ENCODE measurements at places on chromosomes 7 and 10.

DNA sequence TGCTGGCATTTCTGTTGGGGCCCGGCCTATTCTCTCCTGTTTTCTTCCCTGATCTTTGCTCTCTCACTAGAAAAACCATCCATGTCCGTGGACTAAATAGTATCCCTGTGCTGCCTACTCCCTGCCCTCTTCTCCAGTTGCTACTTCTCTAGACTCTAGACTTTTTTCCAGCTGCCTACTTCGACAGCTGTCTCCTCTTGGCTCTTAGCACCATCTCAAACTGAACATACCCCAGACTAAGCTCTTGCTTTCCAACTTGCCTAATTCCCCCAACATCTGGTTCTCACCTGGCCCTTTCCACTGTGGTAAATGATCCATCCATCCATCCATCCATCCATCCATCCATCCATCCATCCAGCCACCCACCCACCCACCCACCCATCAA lies 19.5 kb downstream of the ADCYAP1R1 start:
- DNase-seq = peak; percentile 90

DNA sequence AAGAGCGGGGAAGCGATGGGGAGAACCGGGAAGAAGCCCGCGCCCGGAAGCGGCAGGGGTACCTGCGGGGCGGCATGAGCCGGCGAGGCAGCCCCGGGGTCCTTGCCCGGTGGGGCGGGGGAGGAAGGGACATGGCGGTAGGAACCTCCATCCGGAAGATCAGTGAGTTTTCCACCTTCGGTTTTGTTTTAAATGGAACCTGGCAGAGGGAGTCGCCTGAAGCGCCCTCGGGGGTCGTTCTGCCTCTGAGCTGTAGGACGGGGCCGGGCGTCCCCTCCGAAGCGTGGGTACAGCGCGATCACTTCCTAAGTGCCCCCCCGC lies 471 bp downstream of the PFKP start:
- no peak for DNase-seq

GRCh38 chr7:80589631-80590030 lies 48.8 kb upstream of the CD36 start:
- no peak for DNase-seq

DNA sequence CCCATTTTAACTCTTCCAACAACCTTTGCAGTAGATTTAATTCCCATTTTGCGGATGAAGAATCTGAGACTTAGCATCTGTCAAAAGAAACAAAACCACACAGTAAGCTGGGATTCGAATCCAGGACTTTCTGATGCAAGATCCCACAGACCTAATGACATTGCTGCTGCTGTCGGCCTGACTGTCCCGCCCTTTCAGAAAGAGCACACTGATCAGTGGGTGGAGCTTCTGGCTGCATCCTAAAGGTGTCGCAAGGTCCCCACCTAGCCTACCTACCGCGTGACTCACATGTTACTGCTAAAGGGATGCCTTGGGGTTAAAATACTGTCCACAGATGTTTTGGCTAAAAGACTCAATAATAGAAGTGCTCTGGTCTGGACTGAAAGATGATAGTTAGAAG lies 134.7 kb downstream of the EMX2 start:
- no peak for DNase-seq

GRCh38 chr7:135147899-135148721 lies at the start of gene TMEM140:
Gene TMEM140, plus strand, starts transcription at chr7:135148072. Its CDS starts 16,370 bp downstream, at chr7:135164442.
- no peak for DNase-seq

- peak; percentile 63 for DNase-seq
These were observed 120.6 kb downstream of the SAMD9 start for GRCh38 chr7:92997152-92997551.

DNA sequence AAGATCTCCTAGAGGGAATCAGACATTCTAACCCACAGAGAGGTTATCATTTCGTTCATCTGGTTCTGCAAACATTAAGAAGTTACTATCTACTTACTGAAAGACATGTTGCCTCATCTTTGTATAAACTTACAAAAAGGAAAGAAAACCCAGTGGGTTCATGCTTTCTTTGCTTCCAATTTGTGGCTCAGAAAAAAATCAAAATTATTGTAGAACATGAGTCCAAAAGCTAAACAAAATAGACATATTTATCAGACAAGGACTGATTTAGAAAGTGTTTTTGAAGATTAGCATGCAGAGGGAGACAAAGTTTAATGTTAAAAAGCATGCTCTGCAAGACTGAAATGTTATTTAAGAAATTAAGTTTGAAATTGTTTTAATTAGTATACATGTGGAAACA lies 123.1 kb downstream of the MBL2 start:
- DNase-seq = no peak

DNA sequence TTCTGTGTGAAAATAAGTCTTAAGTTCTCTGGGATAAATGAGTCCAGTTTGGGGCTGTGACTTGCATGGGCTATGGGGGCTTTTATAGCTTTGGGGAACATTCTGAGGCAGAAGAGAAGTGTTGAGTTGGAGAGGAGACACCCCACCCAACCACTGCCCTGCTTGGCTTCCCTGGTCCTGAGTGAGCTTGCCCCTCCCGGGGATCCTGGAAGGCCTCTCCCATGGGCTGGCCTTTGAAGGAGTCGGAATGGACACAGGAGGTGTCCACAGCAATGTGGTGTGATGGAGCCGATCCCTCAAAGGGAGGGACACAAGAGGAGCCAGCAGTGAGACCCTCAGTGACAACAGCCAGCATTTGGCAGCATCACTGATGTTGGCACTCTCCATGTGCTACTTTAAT lies 89.8 kb downstream of the GLRX3 start:
- DNase-seq = no peak

DNA sequence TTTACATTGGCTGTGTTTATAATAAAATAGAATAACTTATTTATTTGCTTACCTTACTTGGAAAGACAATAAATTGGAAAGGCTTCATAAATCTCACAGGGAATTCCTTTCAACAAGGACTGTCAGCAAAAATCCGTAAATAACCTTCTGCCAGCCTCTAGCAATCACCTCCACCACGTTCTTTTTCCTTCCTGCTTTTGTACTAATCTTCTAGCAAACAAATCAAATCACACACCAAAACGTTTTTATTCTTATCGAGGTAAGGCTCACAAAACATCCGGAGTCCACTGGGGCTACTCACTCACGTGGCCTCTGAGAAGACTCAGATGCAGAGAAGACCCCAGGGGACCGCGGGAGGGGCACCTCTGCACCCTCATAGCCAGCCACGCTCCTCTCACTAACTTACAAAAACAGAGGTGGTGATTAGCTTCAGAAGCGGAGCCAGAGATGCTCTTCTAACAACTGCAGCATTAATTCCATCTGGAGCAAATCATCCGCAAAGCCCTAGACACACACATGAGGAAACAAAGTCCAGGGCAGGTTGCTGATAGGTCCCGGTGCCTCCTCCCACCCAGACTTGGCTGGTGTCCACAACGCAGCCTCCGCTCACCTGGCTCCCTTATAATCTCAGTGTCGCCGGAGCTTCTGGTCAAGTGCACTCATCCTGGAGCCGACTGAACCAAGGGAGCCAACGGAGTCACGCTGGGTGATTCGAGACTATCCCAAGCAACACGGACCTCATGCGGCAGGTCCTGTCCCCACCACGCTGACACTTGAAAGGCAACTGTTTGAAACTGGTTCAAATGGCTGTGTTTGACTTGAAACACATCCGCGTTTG lies 22.5 kb downstream of the CTBP2 start:
- no peak for DNase-seq

DNA sequence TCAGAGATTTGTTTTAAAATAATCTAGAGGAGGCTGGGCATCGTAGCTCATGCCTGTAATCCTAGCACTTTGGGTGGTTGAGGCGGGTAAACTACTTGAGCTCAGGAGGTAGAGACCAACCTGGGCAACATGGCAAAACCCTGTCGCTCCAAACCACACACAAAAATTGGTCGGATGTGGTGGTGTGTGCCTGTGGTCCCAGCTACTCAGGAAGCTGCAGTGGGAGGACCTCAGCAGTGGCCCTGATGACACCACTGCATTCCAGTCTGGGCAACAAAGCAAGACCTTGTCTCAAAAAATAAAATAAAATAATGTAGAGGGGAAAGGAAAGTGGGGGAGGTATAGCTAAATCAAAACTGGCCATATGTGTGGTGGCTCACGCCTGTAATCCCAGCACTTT lies 13.9 kb upstream of the PPP3CB start:
- no peak for DNase-seq

- no peak for DNase-seq
These were observed 17.4 kb downstream of the POLL start for GRCh38 chr10:101570428-101571270.

GRCh38 chr10:66862687-66863258 lies 63.1 kb upstream of the LRRTM3 start:
- DNase-seq = no peak

DNA sequence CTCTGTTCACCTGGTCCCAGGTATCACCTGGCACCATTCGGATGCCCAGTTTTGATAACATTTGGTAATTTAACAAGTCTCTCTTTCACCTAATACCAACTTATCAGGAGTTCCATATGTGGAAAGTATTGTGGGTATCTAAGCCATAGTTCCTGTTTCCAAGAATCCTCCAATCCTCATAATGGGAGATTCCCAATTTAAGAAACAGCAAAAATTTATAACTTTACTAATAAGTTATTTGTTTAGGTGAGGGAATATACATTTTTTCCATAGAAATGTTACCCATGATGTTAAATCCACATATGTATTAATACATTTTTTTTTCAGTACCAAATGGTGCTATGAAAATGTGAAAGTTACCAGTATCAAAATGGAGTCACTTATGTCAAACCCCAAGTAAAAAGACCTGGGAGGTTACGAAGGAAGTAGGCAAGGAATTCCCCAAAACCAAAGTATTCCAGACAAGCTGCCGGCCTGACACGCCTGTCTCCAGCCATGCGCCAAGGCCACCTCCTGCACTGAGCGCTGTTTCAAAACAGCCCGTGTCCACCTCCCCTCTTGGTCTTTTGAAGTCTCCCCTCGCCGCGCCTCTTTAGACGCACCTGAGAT lies 44.8 kb downstream of the PRKCQ start:
- no peak for DNase-seq

DNA sequence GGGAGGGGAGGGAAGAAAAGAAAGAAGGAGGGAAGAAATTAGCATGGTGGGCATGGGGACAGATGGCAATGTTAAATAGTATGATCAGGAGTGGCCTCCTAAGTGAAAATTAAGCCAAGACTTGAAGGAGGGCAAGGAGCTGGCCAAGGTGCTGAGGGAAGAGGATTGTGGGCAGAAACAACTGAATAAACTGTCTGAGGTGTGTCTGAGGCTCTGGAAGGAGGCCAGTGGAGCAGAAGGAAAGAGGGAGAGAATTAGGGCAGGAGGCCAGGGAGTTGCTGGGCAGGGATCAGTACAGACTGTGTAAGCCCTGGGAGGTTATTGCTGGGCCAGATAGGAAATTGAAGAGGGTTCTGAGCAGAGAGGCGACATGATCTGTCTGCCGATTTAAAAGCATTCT lies 40.6 kb upstream of the VKORC1L1 start:
- DNase-seq = peak; percentile 18

DNA sequence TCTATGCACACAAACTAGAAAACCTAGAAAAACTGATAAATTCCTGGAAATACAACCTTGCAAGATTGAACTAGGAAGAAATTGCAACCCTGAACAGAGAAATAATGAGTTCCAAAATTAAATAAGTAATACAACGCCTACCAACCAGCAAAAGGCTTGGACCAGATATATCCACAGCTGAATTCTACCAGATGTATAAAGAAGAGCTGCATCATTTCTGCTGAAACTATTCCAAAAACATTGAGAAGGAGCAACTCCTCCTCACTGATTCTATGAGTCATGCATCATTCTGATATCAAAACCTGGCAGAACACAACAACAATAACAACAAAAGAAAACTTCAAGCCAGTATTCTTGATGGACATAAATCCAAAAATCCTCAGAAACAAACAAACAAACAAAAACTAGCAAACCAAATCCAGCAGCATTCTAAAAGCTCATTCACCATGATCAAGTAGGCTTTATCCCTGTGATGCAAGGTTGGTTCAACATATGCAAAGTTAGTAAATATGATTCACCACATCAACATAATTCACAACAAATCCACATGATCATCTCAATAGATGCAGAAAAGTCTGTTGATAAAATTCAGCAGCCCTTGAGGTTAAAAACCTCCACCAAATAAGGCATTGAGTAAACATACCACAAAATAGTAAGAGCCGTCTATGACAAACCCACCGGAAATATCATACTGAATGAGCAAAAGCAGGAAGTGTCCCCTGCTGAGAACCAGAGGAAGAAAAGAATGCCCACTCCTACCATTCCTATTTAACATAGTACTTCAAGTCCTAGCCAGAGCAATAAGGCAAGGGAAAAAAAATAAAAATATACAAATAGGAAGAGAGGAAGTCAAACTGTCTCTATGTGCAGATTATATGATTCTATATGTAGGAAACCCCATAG lies 98.2 kb downstream of the PCDH15 start:
- DNase-seq = no peak

DNA sequence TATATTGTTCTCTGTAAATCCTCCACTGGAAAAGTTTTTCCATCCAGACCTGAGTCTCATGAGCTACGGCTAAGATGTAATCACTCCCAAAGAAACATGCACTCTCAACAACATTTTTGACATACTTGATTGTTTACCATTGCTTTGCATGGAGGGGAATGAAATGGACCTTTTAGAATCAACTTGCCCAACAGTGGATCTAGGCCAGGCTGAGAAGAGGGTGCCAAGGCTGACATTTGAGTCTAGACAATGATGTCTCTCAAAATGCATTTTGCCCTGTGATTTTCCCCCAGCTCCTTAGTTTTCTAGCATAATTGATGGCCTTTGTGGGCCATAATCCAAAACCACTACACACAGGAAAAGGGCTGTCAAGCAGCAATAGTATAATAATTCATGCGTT lies 297.9 kb upstream of the KLF6 start:
- no peak for DNase-seq

GRCh38 chr7:24654305-24654704 lies 81.1 kb downstream of the PALS2 start:
- DNase-seq = no peak

DNA sequence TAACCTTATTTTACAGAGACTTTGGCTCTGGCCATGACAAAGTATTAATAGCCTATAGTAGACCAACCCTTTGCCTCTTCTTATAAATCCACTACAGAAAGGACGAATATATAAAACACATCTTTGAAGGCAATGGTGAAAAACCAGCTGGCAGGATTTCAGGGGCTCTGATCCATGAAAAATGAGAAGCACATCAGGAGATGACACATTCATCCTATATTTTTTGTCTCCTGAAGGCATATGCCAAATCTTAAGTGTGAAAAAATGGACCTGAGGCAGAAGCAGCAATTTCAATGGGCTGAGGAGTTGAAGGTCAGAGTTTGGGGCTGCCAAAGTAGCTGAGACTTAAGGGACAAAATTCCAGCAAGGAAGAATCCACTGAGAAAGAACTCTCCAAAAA lies 14.4 kb downstream of the RNF216 start:
- DNase-seq = no peak

DNA sequence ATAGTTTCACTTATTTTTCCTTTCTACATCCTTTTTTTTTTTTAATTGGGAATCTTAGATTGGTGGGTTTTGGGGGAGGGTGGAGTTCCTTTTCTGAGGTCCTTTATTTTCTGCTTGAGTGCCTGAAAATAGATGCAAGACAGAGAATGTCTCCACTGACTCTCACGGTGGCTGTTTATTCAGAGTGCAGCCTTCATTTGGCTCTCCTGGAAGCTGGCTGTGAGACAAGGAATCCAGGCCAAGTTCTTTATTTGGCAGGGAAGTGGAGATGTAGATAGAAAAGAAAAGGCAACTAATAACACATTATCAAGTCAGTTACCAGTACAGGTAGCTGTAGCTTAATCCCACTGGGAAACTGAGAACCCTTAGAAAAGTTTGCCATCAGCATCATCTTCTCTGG lies 118.6 kb downstream of the CNTNAP2 start:
- DNase-seq = no peak
